ENCODE measurements at places on chromosomes 3 and 15.

- DNase-seq, result no peak
Observed at GRCh38 chr15:59616379-59616778, 4.8 kb downstream of the GCNT3 start.

- DNase-seq, result no peak
Observed at GRCh38 chr3:149373235-149374125, 4.0 kb downstream of the TM4SF1 start.

DNA sequence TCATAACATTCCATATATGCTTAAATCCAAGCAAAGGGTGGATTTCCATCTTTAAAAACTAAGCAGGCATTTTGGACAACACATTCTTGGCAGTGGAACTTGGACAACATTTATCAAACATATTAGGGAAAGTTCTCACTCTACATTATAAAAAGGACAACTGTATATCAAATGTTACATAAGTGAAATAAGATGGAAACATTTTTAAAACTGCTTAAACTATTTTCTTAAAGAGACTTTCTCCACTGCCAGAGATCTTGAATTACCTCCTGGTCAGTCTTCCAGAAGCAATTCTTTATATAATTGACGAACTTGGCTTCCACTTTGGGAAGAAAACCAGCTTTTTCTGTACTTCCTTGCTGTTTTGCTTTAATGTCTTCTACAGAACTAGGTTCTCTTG, 109.3 kb downstream of the NEO1 start:
- no peak for DNase-seq

DNA sequence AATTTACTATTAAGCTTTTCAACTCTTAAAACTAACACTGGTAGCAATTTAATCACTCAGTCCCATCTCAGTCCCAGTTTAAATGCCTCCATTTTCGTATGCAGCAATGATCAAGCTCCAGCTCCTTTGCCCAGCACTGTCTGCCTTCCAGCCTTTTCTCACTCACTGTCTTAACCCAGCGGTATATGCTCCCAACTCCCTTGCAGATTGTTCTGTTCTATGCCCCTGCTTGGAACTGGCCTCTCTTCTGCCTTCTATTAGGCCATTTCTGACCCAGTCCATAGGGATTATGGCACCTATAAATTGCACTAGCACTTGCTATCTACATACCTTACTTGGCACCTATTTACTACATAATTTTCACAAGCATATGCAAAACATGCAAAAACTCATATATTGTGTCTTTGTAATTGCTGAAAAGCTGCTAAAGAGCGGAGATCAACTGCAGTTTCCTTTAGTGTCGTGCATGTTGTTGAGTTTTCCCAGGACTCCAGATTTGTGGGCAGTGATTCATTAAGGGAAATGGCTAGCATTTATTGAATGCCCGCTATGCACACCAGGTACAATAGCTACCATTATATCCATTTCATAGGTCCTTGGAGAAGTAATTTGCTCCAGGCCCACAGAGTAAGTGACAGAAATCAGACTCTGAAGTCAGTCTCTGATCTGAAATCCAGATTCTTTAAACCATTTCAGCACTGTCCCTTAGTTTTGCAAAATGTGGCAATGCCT, 24.4 kb downstream of the CRBN start:
- DNase-seq, result no peak

GRCh38 chr3:171283183-171283847, 176.9 kb downstream of the TNIK start:
- no peak for DNase-seq

- DNase-seq, result no peak
Observed at GRCh38 chr3:172056416-172056815, 17.0 kb downstream of the FNDC3B start.

DNA sequence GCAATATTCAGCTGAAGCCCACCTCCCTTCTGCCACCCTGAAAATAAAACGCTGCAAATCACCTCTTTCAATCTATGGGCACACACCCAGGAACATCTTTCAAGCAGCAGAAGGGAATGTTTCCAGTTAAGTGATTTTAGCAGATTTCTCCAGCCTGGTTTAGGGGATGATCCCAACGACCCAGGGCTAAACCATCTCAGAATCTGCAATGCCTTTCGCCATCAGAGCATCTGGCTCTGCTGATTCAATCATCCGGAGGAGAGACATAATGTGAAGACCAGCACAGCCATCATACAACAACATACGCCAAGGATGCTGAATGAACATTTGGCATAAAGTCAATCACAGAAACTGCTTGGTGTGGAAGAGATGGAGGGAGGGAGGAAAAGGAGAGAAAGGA, 15.5 kb upstream of the LRRN1 start:
- no peak for DNase-seq

DNA sequence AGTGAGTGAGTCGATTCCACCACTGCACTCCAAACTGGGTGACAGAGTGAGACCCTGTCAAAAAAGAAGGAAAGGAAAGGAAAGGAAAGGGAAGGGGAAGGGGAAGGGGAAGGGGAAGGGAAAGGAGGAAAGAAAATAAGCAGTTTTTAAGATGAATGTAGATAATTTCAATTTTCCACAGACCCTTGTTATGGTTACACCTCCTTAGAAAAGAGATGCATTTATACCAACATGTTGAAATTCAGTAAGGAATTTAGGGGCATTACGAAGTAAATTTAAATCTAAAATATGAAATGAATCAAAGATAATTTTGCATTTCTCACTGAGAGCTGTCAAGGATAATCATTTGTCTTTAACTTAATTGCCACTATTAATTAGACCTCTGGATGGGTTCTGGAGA, 146.5 kb upstream of the TMC3 start:
- no peak for DNase-seq

DNA sequence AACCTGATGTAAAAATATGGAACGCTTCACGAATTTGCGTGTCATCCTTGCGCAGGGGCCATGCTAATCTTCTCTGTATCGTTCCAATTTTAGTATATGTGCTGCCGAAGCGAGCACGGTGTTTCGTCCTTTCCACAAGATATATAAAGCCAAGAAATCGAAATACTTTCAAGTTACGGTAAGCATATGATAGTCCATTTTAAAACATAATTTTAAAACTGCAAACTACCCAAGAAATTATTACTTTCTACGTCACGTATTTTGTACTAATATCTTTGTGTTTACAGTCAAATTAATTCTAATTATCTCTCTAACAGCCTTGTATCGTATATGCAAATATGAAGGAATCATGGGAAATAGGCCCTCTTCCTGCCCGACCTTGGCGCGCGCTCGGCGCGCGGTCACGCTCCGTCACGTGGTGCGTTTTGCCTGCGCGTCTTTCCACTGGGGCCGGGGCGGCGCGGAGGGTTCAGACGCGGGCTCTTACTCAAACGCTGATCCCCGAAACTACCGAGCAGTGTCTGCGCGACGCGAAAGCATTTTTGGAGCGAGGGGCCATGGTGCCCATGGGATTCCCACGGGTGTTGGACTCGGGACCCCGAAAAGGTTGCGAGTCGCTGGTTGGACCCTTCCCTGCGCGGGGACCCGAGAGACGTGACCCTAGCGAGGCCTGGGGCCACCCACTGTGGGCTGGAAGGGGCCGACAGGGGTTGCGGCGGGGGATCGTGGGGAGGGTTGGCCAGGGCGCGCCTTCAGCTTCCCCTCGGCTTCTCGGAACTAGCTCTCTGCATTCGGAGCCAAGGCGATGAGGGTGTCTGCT, at the start of gene RNU6-1:
TSS of gene RNU6-1 (minus strand) at position 117 of the 820 bp plus-strand sequence.
- DNase-seq, result peak; percentile 64

GRCh38 chr3:151504606-151505005, 43.7 kb upstream of the IGSF10 start:
- DNase-seq, result no peak

Measured in pulmonary artery endothelial cell (primary cell).